ENCODE measurements at places on chromosomes 3 and 15.
A peak's percentile ranks its signal among the peaks of the same experiment; 100 is the strongest.

DNA sequence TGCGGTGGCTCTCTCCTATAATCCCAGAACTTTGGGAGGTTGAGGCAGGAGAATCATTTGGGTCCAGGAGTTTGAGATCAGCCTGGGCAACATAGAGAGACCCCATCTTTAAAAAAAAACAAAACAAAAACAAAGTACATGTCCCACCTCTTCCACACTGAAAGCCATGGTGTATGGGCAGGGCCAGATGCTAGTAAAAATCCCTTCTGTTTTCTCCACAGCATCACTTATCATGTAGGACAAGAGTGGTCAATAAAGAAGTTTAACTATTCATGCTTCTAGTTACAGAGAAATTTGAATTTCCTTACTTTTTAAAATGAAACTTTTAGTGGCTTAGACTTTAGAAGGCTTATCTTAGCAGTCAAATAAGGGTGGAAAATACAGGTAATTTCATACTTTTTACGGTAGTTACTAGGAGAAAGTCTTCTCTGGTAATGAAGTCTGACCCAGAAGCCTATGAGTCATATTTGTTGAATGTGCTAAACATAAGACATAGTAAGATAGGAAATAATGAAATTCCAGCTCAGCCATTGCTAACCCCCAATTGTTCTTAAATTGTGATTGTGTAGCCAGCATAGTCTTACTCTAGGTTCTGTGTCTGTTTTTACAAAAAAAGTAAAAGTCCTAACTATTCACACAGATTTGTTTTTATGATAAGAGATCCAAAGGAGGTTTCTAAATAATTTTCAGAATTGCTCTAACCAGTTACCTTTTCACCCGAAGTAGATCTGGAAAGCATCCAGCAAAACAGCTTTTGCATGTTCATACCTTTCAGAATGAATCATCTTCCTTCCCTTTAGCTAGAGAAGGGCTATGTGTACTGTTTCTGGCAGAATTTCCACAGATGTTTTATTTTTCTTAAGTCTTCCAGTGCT lies 16.4 kb upstream of the ZNF609 start:
- DNase-seq = no peak

GRCh38 chr3:154730186-154730585 lies 300.2 kb upstream of the GPR149 start:
- no peak for DNase-seq

GRCh38 chr3:67030785-67031740 lies 33.0 kb downstream of the KBTBD8 start:
- DNase-seq = no peak

DNA sequence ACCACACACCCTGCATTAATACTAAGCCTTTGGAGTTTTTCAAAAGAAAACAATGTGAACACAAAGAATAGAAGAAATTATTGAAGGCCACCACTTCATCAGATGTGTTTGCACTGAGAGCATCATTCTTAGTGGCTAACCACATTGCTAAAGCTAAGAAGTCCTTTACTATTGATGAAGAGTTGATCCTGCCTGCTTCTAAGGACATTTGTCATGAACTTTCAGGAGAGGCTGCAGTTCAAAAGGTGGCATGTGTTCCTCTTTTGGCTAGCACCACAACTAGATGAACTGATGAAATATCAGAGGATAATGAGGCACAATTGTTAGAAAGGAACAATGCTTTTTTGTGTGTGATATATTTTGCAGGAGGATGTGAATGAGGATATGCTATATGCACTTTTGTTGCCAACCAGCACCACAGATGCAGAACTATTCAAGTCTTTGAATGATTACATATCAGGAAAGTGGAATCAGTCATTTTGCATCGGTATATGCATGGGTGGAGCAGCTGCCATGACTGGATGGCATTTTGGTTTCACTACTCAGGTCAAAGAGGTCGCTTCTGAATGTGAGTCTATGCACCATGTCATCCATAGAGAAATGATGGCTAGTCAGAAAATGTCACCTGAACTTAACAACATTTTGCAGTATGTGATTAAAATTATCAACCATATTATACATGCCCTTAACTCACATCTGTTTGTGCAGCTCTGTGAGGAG lies 2.5 kb upstream of the EID1 start:
- no peak for DNase-seq

DNA sequence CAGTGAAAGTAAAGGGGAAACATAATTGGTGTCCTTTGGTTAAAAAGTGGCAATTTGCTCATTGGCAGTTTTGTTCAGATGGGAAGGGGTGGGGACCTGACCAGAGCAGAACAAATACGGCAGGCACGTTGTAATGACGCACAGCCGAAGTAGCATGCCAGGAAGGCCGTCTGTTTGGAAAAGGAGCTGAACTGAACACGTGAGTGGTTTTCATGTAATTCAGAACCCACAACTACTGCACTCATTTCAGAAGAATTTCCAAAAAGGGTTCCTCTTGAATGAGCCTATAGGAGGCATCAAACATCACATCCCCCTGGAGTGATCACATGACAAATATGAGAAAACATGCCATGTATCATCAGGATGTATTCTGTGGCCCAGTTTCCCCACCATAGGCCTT lies 42.9 kb upstream of the LMCD1 start:
- DNase-seq = no peak

DNA sequence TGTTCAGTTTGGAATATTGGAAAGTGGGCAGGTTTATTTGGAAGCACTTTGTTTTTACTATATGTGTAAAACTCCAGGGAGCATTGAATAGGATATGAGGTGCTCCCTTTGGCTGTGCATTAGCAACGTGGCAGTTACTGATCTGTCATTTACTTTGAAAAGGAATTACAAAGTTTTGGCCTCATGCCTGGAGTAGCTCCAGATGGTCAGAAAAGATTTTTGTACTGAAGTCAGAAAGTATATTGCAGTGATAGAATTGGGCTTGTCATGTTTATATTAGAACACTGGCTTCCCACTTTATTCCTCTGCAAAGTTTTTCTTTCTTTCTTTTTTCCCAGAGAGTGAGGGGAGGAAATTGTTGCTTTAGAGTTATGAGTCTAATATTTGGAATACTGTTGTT lies 26.1 kb downstream of the FNDC3B start:
- DNase-seq = no peak

DNA sequence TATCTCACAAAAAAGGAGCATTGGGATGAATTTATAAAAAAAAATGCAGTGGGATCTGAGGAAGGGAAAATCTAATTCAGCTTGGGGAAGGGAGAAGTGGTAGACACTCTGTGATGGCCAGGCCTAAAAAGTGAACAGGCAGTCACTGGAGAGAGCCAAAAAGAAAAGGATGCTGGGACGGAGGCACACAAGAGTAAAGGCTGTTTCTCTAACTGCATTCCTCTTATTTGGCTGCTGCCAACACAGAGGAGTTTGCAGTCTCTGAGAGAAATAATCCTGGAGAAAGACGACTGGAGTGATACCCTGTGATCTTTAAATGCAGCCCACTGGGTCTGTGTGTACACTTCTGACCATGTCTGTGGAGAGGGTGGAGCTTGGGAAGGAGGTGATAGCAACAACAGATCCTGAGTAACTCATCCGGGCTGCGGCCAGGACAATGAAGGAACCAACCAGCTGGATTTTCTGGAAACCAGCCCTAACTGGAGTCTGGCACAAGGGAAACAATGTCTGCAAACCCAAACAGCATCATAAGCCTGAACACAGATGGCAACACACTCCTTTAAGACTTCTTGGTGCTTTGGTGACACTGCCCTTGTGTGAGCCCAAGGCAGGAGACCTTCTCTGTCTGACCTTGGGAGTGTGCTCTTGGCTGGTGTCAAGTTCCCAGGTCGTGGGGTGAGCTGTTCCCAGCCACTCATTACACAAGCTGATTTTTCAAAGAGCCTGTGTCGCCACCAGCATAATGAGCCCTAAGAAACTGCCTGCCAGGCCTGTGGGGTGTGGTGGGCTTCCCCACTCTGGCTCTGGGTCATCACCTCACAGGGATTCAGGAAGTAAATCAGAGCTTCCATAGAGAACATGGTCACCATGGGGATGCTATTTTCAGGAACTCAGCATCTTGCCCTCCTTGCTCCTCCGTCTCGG lies 8.0 kb downstream of the FYCO1 start:
- DNase-seq = no peak

- peak; percentile 23 for DNase-seq
Measured at GRCh38 chr3:101940521-101941317, 91.4 kb downstream of the NFKBIZ start.

DNA sequence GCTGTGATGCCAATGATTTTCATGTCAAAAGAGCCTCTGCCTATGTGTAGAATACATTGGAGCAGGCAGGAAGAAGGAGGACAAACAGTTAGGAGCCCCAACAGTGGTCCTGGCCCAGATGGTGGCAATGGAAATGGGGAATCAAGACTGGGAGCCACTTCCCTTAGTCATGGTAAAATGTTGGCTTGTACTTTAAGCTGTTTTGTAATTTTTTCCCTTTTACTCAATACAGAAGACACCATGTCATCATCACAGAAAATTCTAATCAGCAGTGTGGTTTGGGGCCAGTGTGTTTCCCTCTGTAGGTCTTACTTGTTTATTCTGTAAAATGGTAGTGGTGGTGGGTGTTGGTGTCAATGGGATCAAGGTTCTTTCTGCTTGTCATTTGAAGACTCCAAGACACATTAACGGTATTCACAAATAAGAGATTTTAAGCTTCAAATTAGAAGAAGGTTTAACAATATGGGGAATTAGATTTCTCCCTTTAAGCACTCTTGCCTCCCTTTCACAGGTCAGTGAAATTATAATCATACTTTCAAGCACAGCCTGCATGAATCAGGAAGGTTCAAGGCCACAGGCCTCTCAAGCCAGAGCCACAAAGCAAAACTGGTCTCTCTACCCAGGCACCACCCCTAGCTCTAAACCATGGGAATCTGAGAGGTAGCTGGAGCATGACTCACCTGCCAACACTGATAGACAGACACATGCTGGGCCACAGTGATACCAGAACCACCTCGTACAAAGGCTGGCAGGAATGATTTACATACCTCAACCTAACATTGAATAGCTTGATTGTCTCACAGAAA lies 24.9 kb downstream of the SIAH2 start:
- peak; percentile 51 for DNase-seq

DNA sequence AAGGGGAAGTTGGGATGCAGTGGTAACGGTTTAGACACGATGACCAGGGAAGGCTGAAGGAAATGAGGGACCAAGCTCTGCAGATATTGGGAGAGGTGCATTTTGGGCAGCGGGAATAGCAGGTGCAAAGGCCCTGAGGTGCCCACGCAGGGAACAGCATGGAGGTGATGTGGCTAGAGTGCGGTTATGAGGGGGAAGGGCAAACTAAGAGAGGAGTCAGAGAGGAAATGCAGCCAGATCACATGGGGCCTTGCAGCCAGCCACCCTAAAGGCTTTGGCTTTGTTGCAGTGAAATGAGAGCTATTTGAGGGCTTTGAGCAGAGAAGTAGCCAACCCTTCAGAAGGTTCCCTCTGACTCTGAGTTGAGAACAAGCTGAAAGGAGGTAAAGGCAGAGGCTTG lies 2.6 kb downstream of the SPATA12 start:
- DNase-seq = no peak

DNA sequence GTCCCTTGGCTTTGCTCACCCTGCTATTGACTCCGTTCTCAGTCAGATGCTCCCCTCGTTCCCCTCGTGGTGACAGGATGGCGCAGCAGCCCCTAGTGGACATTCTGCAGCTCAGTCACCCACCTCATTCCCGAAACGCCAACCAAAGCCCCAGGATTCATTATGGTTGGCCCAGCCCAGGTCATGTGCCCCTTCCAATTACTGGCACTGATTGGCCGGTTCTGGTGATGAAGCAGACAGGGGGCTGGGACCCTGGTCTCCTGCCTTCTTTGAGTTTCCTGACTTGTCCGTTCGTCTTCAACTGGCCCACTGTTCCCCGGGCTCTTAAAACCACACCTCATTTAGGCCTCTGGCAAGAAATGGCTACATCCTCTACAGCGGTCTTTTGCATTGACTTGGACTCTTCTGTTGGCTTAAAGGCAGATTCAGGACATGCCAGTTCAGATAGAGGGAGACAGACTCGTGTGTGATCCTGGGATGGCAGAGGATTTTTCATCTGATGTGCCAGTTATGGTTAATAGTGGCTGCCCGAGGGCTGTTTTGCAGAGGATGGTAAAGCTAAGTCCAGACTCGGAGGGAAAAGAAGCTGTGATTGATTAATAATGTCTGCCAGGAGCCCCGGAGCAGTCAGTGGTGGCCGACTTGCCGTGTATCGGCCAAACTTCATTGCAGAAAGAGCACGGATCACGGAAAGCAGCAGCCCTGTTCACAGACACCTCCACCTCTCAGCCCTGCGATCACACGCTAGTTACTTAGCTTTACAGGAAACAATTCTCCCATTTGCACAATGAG lies 37.8 kb downstream of the LSM3 start:
- DNase-seq = peak; percentile 72

DNA sequence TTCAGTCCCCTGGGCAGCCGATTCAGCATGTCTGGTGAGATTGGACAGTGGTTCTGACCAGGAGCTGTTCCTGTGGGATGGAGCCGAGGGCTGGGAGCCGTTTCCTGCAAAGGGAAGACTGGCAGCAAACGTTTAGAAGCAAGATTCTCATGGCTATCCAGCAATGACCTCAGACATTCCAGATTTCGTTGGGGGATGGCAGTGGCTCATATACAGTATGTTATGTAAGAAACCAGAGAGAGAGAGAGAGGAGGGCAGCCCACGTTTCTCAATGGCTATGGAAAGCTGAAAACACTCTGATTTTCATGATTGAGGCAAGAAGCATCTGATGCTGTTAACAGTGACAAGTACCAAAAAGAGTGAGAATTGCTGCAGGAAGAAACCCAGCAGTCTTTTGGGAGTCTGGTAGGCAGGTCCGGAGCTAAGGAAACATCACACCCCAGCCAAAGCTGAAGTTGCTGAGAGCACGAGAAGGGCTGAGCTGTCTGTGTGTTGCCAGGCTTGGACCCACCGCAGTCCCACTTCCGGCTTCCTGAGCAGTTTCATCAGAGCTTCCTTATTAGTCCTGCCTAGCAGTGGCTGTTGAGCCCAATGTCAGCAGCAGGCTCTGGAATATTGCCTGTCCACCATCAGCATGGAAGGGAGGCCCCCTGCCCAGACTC lies 25.6 kb upstream of the VPS8 start:
- no peak for DNase-seq

- no peak for DNase-seq
Measured at GRCh38 chr3:192896208-192896607, 21.4 kb downstream of the MB21D2 start.

- DNase-seq = peak; percentile 30
Measured at GRCh38 chr3:24680214-24680967, 185.7 kb upstream of the THRB start.

DNA sequence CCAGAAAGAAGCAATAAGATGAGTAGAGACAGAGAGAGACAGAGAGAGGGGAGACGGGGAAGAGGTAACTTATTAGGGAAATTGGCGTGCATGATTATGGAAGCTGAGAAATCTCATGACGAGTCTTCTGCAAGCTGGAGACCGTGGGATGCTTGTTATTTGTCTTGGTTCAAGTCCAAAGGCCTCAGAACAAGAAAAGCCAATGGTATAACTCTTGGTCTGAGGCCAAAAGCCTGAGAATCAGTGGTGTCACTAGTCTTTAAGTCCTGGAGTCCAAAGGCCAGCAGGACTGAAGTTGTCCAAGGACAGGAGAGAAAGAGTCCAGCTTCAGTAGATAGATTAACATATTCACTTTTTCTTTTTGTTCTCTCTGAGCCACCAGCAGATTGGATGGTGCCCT lies 613.6 kb downstream of the CADM2 start:
- no peak for DNase-seq
